Thyroid gland (tissue), 4 donors: ENCODE measurements at places on chromosomes 7 and 10.

- H3K4me3 ChIP-seq, result no peak overlapping the region
- no peaks in the 10 kb centered on the region for H3K27me3 ChIP-seq
- no peak overlapping the region for H3K27ac ChIP-seq
- peak; percentile 6 for DNase-seq
- H3K4me1 ChIP-seq, result no peaks in the 10 kb centered on the region
- no peaks in the 10 kb centered on the region for H3K36me3 ChIP-seq
These were observed 19.1 kb downstream of the CEP41 start for GRCh38 chr7:130421684-130422083.

DNA sequence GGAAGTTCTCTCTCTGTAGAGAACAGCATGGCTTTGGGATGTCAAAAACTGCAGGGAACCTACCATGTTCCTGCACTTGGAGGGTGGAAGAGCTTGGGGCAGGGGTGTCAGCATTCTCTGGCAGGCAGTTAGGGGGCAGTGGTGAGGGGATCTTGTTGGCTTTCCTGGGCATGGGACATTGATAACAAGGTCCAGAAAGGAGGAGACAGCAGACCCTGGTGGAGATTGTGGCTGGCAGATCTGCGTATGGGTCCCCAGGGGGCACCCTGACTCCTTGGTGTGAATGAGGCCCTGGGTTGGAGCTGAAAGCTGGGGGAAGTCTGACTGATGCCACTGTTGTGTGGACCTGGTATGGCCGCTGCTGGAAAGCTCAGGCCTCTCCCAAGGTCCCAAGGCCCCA is 22.9 kb upstream of the CAMK2B start:
- no peaks in the 10 kb centered on the region for H3K4me1 ChIP-seq
- DNase-seq, result no peak
- no peak overlapping the region for H3K4me3 ChIP-seq
- no peaks in the 10 kb centered on the region for H3K27me3 ChIP-seq
- H3K36me3 ChIP-seq, result no peaks in the 10 kb centered on the region

GRCh38 chr10:88185830-88186229 is 322.4 kb downstream of the PTEN start:
- H3K4me1 ChIP-seq, result peaks cover 5% of the 10 kb centered on the region
- no peaks in the 10 kb centered on the region for H3K27me3 ChIP-seq
- no peak overlapping the region for H3K27ac ChIP-seq
- DNase-seq, result no peak

GRCh38 chr7:106029941-106030340 is 66.9 kb downstream of the CDHR3 start:
- no peaks in the 10 kb centered on the region for H3K4me1 ChIP-seq
- H3K36me3 ChIP-seq, result no peaks in the 10 kb centered on the region
- no peak overlapping the region for H3K4me3 ChIP-seq
- no peak for DNase-seq
- no peak overlapping the region for H3K27ac ChIP-seq
- H3K27me3 ChIP-seq, result no peaks in the 10 kb centered on the region

GRCh38 chr7:101589052-101589451 is 40.0 kb downstream of the MYL10 start:
- H3K4me3 ChIP-seq, result no peak overlapping the region
- no peak for DNase-seq
- no peaks in the 10 kb centered on the region for H3K36me3 ChIP-seq
- no peaks in the 10 kb centered on the region for H3K4me1 ChIP-seq
- no peak overlapping the region for H3K27ac ChIP-seq
- H3K27me3 ChIP-seq, result no peaks in the 10 kb centered on the region

DNA sequence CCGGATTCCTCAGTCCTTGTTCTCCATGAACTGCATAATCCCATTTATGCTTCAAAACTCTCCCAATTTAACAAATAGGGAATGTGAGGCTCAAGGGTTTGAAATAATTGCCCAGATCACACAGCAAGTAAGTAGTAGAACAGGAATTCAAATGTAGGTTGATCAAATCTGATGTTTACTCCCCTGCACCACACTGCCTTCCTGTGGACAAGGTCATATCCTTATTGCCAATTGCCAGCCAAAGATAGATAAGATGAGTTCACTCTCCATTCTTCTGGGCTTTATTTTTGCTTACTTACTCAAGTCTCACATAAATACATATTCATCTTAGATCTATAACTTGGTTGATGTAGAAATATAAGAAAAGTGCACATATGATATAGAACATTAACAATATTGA is 435.2 kb upstream of the ETV1 start:
- no peaks in the 10 kb centered on the region for H3K4me1 ChIP-seq
- H3K36me3 ChIP-seq, result no peaks in the 10 kb centered on the region
- no peak overlapping the region for H3K4me3 ChIP-seq
